Stimulated activated CD4-positive, alpha-beta T cell treated with anti-CD3 and anti-CD28 coated beads, TNF-alpha, amount 100 ng/mL, for 1 hour (primary cell): ENCODE measurements at places on chromosomes 3 and 15.

- DNase-seq = no peak
Observed at GRCh38 chr3:56960234-56960917, 100.1 kb upstream of the SPATA12 start.

GRCh38 chr3:134696155-134696554 lies 45.3 kb upstream of the KY start:
- no peak for DNase-seq

DNA sequence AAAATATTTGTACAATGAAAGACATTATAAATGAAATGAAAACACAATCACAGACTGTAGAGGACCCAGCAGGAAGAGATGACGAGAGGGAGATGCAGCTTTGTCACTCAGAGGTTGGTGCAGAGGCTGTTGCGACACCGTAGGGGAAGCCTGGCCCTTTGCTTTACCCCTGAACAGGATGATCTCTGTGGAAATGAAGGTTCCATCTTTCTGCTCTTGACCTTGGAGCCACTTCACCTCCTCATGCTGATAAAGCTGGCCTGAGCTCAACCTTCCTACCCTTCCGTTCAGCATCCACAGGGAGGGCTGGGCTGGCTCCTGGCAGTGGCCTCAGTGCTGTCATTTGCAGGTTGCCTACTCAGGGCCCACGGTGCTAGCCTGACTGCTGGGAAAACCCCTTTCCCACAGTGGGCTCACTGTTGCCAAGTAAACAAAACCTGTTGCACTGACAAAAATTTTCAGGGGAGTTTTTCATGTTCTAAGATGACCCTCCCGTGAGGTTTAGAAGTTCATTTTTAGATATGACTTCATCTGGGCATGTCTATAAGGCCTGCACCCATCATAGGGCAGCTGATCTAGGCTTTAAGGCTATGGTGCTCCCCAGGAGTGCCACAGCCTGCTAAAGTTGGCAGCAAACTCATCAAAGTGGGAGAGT lies 3.0 kb upstream of the CD80 start:
- no peak for DNase-seq

DNA sequence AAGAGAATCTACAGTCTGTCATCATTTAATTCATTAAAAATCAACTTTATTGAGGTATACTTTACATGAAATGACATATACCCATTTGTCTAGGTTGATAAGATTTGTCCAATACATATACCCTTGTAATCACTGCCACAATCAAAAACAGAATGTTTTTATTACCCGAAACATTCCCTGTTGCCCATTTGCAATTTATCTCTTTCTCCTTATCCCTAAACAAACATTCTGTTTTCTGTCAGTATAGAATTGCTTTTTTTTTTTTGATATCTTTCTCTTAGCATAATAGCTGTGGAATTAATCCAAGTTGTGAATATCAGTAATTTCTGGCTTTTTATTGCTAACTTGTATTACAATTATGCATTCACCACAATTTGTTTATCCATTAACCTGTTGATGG lies 4.3 kb upstream of the CNTN6 start:
- DNase-seq = no peak

GRCh38 chr3:299590-300301 lies 103.2 kb downstream of the CHL1 start:
- no peak for DNase-seq

DNA sequence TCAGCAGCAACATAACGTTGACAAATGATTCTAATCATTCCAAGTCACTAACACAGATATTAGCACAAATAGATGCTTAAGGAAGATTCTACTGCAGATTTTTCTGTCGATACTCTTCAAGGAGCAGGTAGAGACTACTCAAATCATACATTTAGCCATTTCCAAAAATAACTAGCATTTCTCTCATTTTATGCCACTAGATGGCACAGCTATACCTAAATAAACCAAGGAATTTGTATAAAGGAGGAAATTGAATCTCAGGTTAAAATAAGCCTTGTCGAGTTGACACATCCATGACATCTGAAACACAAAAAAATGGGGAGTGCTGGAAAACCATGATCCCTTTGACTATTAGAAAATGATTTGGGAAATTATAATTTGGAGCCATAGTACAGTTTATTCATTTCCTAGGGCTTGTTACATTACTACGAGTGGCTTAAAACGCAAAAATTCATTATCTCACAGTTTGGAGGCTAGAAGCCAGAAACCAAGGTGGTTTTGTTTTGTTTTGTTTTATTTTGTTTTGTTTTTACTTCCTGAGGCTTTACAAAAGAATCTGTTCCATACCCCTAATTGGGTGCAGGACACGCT lies 59.5 kb upstream of the STRIT1 start:
- DNase-seq = no peak
